Tracheal epithelial cell (primary cell): ENCODE measurements at places on chromosomes 6 and 20. TPM values are rescaled to one million over a fixed set of nuclear protein-coding genes. Genes with fewer than 3 reads are reported as not detected.

The SYS1 gene
- 14.1 and 28.2 TPM in 2 replicates for total RNA-seq

The AVP gene
- not detected in 2 replicates for total RNA-seq

The IBTK gene
- 56.1 and 68.0 TPM in 2 replicates for total RNA-seq

The UNC93A gene
- not detected in 2 replicates for total RNA-seq

The RIPPLY2 gene
- 1.4 TPM in 1 of 2 replicates, not detected in the other for total RNA-seq

The RAB5IF gene
- 88.7 and 106 TPM in 2 replicates for total RNA-seq

The ZCCHC3 gene
- 6.6 and 7.5 TPM in 2 replicates for total RNA-seq

The ADAT2 gene
- 3.9 and 4.3 TPM in 2 replicates for total RNA-seq

The GPR63 gene
- 0.72 and 1.9 TPM in 2 replicates for total RNA-seq

The GPX5 gene
- total RNA-seq, result not detected in 2 replicates
